ENCODE measurements at places on chromosomes 16 and 17.
A peak's percentile ranks its signal among the peaks of the same experiment; 100 is the strongest.

DNA sequence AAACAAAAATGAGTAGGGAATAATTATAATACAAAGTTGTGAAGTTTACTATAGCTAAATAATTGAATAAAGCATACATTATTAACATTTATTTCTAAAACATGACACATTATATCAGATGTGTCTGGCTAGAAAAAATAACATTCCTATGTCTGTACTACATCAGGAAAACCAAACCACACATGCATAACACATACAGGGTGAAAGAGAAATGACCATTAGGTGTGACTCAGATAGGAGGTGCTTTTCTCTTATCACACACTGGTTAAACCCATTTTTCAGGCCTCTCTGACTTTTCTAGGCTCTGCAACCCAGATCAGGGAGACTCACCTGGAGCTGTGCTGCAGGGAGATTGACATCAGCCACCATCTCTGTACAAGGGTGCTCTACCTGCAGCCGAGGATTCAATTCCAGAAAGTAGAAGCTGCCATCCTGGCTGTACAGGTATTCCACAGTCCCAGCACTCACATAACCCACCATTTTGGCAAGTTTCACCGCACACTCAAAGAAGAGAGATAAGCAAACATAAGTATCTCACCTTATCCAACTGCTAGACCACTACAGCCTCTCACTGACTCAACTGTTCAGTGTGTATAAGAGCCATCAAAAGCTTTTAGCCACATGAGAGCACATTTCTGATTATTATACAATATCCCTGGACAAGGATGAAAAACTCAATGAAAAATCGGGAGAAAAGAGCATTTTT lies 116.6 kb upstream of the C17orf78 start:
- no peak for DNase-seq

GRCh38 chr16:9766891-9767290 lies 415.3 kb downstream of the GRIN2A start:
- no peak for DNase-seq

DNA sequence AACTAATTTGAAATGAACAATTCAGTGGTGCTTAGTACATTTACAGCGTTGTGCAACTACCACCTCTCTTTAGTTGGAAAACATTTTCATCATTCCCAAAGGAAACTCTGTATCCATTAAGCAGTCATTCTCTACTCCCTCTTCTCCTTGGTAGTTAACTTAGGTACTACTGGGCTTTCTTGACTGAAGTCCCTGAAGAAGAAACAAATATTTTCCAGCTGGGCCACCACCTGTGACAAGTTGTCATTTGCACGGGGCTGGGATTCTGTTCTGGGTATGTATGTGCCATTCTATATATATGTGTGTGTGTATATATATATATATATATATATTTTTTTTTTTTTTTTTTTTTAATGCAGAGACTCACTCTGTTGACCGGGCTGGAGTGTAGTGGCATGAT lies 15.4 kb upstream of the RMI2 start:
- DNase-seq, result no peak

DNA sequence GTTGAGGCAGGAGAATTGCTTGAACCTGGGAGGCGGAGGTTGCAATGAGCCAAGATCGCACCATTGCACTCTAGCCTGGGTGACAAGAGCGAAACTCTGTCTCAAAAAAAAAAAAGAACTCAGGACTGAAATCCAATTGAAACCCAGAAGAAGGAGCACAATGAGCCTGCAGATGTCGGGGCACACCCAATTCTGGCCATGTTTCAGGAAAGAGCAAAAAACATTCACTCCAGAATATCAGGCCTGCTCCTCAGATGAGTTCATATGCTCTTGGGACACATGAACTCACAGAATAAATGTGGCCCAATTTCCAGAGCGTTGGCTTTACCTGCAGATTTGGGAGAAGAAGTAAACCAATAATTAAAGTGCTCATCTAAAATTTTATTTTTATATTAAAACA lies 3.0 kb upstream of the CMTM2 start:
- DNase-seq, result no peak

- DNase-seq, result no peak
These were observed 6.0 kb downstream of the MTSS2 start for GRCh38 chr16:70679671-70680494.

- no peak for DNase-seq
These were observed 44.0 kb downstream of the XPO6 start for GRCh38 chr16:28167730-28168129.

DNA sequence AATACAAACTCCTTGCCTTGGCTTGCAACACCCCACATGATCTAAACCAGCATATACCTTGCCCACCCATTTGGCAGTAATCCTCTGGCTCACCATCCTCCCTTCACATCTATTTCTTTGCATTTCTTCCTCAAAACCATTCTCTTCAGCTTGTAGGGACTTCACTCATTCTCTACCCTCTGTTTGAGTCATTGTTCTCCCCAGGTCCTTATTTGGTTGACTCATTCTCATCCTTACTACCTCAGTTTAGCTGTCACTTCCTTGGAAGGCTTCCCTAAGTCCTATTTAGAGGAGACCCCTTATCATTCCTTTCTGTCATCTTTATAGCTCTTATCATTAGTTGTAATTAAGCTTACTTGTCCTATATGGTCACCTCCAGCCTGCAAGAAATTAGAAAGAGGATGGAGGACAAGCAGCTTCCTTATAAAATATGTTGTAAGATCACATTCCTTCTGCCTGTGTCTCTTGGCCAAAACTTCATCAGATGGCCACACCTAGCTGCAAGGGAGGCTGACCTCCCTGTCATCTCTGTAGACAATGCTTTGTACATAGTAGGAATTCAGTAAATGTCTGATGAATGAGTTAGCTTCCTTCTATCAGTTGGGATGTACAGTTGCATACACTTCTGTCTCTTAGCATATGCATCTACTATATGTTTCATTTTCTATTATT lies 1.7 kb downstream of the TTC19 start:
- no peak for DNase-seq

DNA sequence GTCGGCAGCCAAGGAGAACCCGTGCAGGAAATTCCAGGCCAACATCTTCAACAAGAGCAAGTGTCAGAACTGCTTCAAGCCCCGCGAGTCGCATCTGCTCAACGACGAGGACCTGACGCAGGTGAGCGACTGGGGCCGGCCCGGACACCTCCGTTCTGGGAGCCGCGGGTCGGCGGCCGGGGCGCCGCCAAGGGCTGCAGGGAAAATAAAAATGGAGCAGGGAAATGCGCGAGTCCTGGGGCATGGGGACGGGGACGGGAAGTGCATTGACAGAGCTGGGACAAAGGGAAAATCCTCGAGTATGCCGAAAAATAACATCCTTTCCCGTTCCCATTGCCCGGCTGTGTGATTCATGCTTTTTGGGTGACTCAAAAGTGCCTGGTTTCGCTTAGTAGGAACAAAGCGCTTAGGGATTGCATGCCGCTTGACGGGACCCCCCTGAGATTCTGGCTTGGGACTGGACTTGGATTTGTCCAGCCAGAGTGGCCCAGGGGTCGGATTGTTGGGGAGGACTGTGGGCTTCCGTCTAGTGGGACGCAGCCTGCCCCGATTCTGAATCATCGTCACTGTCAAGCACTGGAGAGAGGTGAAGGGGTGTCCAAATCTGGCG lies 699 bp downstream of the MPRIP start:
- DNase-seq, result peak; percentile 20

- DNase-seq, result no peak
These were observed 204.5 kb downstream of the GSG1L start for GRCh38 chr16:27859020-27859419.

- DNase-seq, result no peak
These were observed 7.0 kb downstream of the KATNB1 start for GRCh38 chr16:57742543-57742942.

DNA sequence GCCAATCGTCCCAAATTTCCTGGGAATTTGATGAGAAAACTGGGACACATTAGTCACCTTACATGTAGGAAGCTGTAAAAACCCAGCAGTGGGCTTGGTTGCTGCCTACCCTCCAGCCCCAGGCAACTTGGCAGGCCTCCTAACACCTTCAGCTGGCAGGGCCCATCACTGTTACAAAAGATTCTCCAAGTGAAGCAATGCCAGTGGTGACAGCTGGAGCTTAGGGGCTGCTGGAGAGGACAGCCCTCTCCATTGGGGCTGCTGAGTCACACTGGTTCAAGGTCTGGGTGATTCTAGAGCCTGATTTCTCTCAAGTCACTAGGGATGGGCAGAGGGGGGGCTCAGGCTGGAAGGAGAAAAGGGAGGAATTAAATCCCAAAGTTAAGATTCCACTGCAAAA lies 180.6 kb downstream of the COPRS start:
- DNase-seq, result no peak

DNA sequence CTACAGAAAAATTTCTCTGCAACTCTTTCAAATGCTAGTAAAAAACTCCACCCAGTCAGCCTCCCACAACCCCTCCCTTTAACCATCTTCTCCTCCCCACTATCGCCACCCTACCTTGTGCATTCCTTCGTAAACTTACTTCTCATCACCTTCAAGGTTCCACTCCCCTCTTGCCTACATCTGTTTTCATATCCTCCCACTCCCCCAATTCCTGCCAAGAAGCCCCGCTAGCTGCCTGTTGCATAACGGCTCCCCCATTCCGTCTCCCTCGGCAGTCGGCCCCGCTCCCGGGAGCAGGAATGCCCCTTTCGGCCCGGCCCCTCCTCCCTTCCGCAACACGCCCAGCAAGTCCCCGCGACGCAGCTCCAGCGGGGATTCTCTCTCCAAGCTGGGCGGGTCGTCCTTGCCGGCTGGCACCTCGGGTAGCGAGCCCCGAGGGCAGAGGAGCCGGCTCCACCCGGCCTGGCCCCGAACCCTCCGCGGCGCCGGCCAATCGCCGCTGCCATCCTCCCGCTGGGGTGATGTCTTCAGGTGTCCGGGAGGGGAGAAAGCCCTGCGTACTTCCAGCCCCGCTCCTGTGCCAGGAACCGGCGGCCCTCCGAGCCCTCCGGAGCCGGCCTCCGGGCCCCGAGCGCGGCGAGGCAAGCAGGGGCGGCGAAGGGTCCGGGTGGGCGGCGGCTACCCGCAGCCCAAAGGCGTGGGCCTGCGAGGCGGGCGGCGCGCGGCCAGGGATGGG lies 1.5 kb downstream of the PHLPP2 start:
- peak; percentile 78 for DNase-seq

DNA sequence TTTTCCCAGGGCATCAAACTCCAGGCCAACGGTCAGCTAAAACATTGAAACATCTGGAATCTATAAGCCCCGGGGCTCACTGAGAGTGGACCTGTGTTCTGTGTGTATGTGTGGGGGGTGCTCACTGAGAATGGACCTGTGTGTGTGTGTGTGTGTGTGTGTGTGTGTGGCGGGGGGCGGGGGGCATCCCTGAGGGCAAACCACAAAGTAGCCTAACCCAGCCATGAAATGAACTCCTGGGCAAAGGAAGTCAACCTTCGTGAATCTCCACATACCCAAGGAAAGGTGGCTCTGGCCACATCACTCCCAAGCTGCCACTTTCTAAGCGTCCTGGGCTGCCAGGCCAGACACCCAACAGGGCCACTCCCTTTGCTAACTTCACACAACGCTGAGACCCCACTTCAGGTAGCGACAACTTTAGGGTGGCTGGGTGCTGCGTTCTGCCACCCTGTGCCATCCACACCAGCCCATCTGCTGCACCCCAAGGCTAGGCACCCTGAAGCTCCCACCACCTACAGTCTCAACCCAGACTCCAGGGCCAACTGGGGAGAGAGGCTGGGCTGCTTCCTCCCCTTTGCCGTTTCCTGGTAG lies 1.6 kb downstream of the MAFG start:
- no peak for DNase-seq

DNA sequence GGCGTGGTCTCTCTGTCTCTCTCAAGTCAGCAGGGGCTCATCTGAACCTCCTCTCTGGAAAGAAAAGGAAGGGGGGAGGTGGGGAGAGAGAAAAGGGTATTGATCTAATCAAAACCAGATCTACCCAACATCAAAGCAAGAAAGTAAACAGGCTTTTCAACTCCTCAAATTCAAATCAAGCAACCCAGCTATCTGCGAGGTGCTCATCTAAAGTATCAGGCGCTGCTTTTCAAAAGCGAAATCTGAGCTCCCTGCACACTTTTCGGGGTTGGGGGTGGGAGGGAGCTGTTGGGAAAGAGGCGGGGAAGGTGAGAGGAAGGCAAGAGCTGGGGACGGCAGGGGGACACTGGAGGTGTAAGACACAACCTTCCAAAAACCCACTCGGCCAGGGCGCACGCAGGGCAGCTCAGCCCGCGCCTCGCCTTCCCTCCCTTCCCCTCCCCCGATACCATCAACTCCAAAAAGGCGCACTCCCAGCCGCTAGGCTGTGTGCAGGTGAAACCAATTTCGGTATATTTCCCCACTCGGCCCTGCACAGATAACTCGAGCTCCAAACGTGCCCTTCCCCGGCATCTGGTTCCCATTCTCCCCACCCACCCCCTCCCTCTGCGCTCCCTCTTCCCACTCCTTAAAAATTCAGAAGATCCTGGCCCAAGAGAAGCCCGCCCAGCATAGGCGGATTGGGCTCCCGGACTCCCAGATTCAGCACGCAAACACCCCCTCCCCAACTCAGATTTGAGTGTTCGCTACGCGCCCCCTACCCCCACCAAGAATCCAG lies 2.6 kb downstream of the AXIN2 start:
- DNase-seq, result no peak
